ENCODE measurements at places on chromosomes 16 and 17.

DNA sequence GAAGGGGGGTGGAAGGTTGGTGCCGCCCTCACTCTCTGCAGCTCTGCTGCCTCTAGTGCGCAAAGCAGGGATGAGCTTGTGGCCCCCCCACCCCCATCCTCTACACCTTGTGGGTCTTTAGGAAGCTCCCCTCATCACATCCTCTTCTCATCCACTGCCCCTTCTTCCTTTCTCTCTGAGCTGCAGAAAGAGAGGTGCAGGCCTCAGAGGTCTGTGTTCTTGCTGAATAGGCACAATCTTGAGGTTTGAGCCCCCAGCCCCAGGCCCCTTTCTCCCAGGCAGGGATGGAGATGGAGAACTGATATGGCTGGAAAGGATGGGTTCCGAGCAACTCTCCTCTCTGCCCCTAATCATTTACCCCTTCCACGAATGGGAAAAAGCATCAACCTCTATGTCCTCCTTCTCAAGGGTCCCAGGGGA is 2.6 kb downstream of the CACNA1G start:
- DNase-seq = no peak

- DNase-seq = no peak
These were observed 4.0 kb upstream of the HSD11B2 start for GRCh38 chr16:67426950-67427349.

GRCh38 chr17:39461926-39462569 is 762 bp downstream of the CDK12 start:
- no peak for DNase-seq

DNA sequence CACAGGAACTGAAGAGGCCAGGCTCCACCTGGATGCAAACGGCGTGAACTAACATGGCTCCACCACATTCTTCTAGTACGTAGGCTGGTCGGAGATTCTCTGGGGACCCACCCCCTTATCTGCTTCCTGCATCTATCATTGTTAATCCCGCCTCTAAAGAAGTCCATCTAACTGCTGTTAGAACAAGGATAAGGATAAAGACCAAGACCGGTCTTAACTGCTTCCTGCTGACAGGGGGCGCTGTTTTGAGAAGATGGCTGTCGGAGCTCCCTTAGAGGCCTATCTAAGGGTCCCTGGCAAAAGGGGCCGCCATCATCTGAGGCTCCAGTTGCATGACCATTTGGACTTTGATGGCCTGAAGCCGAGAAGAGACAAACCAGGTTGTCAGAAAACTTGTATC is 25.8 kb upstream of the TNFSF12 start:
- DNase-seq = no peak

GRCh38 chr16:23368469-23368868 is 66.4 kb downstream of the SCNN1B start:
- no peak for DNase-seq

GRCh38 chr16:57316390-57317017 is 32.0 kb upstream of the PLLP start:
- no peak for DNase-seq

All from left lobe of liver (tissue), 2 donors.